ENCODE measurements at places on chromosomes 7 and 10.

GRCh38 chr10:117936141-117936540, 110.6 kb downstream of the RAB11FIP2 start:
- no peak for DNase-seq

DNA sequence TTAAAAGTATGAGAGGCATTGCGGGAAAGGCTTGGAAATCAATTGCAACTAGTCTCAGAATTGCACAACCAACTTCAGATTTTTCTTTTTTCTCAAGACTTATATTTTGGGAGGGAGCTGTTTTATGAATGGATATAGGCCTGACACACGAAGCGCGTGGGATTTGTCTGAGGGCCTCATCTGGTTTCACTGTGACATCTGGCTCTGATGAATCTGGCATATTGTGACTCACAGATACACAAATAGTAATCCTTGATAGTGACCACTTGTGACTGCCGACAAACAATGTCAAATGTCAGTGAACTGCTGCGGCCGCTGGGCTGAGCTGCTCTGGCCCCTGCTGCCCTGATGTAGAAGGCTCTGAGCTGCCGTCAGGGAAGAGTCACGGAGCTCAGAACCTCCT, 655.1 kb downstream of the INHBA start:
- no peak for DNase-seq

- no peak for DNase-seq
Measured at GRCh38 chr10:70295321-70295720, 11.5 kb upstream of the NPFFR1 start.

DNA sequence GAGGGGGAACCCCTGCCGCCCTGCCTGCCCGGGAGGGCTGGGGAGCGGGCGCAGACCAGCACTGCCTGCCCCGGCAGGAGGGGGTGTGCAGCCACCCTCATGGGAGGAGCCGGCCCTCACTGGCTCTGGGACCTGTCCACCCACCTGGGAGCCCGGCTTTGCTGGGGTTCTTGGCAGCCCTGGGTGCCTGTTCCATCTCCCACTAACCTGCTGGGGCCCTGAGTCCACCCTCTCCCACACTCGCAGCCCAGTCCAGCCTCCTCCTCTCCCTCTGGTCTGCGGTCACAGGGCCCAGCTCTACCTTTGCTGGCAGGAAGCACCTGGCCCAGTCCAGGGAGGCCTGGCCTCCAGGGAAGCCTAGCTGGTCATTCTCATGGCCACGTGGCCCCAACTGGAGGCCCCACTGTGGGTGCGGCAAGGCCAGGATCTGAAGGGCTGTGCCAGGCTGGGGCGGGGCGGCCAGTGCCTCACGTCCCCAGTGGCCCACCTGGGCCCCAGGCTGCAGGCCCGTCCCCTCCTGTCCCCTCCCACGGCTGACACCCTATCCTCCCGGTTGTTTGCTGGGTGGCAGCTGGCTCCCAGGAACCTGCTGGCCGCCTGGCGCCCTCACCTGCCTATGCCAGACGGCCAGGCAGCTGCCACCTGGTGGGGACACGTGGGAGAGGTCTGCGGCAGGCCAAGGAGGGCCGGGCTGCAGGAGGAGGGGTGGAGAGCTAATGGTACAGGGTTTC, at the start of gene TMEM184A:
Gene TMEM184A (minus strand): TSS at position 393 of the 731 bp plus-strand sequence. CDS start 721 bp downstream, outside the sequence.
- DNase-seq, result peak; percentile 62

- DNase-seq, result no peak
Measured at GRCh38 chr7:50418526-50419290, 31.4 kb downstream of the FIGNL1 start.

DNA sequence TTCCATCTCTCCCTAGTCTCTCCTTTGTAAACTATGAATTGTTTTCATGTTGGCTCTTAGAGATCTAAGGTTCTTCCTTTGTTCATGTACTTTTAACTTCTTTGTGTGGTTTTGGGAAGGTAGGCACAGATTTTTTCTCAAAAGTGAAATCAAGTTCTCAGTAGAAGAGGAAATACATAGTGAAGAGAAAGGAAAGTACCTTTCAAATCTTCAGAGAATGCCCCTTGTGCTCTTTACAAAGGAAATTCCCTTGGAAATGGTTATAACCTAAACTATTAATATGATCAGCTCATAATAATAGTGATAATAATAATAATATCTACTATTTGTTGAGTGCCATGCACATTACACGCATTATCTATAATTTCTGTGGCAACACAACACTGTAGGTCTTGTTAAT, 318.5 kb downstream of the PRPF18 start:
- no peak for DNase-seq

- DNase-seq, result no peak
Measured at GRCh38 chr7:36736899-36737211, 12.6 kb upstream of the AOAH start.

DNA sequence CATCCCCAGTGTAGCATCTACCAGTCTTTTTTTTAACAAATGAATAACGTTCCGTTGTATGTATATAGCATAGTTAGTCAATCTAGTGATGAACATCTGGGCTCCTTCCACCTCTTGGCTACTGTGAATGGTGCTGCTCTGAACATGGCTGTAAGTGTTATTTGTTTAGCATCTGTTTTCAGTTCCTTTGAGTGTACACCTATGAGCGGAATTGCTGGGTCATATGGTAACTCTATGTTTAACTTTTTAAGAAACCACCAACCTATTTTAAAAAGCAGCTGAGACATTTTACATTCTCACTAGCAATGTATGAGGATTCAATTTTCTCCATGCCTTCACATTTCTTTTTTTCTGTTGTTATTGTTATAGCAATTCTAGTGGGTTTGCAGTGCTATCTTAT, 178.2 kb downstream of the DNAJC1 start:
- DNase-seq, result no peak

GRCh38 chr10:33327751-33328150, 6.7 kb downstream of the NRP1 start:
- no peak for DNase-seq

- DNase-seq, result no peak
Measured at GRCh38 chr7:16271990-16272665, 149.2 kb downstream of the CRPPA start.

DNA sequence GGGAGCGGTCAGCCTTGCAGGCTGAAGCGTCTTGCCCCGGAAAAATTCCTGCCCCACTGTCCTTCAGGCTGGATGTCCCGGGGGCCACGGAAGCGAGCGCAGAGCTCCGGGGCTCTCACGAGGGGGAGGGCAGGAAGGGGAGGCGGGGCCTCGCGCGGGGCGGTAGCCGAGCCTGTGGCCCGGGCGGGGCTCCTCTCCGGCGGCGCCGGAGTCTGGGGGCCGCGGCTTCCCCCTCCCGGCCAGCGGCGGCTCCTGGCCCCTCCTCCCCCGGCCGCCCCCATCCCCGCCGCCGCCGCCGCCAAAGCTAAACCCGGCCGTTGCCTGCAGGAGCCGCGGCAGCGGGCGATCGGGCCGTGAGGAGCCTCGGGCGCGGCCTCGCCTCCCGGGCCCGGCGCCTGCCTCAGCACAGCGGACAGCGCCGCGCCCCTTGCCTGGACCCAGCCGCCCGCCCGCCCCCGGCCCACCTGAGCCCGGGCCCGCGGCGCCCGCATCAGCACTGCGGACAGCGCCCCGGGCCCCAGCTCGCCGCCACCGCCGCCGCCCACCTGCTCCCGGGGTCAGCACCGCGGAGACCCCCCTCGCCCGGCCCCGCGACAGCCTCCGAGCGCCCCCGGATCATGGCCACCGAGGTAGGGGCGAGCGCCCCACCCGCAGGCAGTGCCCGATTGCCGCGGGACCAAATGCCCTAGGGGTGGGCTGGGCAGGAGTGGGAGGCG, at the start of gene GOLGA7B:
Gene GOLGA7B (plus strand): TSS at position 157 of the 716 bp plus-strand sequence. CDS start 461 bp downstream, at position 618.
- peak; percentile 66 for DNase-seq

DNA sequence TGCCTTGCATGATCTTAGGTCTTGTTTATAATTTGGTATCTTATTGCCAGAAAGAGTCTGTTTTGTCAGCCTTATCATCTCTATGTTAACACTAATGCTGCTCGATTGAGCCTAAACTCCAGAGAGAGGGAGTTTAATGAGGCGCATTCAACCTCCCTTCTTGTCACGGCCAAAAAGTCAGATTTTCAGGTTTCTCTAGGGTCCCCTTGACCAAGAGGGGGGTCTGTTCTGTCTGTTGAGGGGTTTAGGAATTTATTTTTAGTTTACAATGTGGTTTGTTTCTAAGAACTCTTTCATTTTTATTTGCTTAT, 285.7 kb upstream of the VWC2 start:
- DNase-seq, result no peak

- no peak for DNase-seq
Measured at GRCh38 chr7:107138696-107139420, 29.9 kb upstream of the HBP1 start.
